Activated CD8-positive, alpha-beta memory T cell treated with anti-CD3 and anti-CD28 coated beads for 1 hour (primary cell): ENCODE measurements at places on chromosomes 5 and 9.

DNA sequence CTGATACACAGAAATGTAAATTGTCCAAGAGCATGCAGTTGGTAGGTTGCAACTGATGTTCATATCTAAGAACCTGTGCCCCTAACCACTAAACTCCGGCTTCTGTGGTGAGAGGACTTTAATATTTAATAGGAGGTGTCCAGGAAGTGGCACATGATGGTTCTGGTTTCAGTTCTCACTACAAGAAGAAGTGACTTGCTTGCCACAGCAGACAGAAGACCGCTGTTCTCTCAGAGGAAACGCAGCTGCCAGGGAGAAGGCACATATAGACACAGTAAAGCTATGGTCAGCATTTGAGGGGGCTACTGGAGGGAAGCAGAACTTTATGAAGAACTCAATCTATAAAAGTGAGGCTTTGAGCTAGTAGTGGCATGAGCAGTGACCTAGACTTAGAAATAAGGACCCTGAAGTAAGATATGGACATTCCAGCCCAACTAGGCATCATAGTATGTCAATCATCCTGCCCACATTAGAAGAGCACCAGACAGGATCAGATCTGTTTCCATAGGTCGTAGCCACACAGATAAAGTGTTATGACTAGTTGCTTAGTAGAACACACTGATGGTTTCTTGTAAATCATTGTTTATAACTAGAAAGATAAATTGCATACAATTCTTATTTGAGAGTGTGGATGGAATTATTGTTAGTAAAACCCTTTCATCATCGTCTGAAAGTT lies 36.4 kb upstream of the DAB2 start:
- DNase-seq: no peak

- no peak for DNase-seq
Measured at GRCh38 chr9:84340535-84340934, at the start of gene SLC28A3. Gene SLC28A3, minus strand, starts transcription at chr9:84340758. Its CDS starts 125 bp downstream, at chr9:84340633.

DNA sequence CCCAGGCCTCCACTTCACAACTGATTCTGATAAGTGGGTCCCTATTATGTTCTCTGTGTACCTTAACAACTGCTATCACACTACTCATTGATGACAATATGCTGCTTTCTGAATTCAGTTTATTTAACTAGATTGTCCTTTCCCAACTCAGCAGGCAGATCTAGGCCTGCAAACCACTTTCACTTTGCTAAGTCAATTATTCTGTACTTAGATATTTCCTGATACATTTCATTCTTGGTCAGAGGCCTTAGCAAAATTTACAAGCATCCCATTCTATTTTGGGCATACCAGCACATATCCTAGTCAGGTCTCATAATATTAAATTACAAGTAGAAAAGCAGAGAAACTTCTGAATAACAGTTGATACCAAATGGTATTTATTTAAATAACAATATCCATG lies 235.7 kb upstream of the HAPLN1 start:
- DNase-seq: no peak

- no peak for DNase-seq
Measured at GRCh38 chr9:14756291-14756690, 33.8 kb upstream of the CER1 start.

DNA sequence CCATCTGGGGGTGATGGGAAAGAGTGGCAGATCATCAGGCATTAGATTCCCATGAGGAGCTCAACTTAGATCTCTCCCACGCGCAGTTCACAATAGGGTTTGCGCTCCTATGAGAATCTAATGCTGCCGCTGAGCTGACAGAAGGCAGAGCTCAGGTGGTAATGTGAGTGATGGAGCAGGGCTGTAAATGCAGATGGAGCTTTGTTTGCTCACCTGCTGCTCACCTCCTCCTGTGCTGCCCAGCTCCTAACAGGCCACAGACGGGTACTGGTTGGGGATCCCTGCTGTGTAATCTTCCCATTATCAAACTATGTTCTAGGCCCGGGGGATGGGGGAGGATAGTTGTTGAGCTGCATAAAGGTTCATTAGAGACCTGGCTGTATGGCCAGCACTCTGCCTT lies 58.4 kb downstream of the UGCG start:
- DNase-seq: no peak

DNA sequence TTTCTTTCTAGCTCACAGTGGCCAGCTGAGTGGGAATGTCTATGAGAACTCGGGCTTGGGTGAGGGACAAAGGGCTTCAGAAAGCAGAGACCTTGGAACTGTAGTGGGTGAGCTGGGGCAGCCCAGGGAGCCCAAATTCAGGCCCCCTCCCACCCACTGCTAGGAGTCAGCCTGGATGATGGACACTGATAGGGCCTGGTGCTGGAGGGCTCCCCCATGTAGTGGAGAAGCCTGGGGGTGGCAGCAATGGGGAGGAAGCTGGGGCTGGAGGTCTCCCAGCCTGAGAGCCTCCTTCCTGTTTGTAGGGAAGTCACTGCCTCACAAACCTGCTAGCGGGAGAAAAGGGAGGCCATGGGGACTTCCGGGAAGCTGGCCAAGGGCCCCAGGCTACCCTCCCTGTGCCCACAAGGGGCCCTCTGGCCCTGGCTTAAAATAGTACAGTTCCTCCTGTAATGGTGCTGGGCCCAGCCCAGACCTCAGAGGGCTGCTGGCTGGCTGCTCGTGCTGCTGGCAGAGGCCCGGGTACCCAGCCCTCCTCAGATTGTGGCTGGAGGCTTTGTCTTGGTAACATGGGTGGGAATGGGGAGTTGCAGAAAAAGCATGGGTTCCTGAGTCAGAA lies 6.3 kb upstream of the NR5A1 start:
- no peak for DNase-seq

- no peak for DNase-seq
Measured at GRCh38 chr5:1180841-1181271, 20.5 kb upstream of the SLC6A19 start.

DNA sequence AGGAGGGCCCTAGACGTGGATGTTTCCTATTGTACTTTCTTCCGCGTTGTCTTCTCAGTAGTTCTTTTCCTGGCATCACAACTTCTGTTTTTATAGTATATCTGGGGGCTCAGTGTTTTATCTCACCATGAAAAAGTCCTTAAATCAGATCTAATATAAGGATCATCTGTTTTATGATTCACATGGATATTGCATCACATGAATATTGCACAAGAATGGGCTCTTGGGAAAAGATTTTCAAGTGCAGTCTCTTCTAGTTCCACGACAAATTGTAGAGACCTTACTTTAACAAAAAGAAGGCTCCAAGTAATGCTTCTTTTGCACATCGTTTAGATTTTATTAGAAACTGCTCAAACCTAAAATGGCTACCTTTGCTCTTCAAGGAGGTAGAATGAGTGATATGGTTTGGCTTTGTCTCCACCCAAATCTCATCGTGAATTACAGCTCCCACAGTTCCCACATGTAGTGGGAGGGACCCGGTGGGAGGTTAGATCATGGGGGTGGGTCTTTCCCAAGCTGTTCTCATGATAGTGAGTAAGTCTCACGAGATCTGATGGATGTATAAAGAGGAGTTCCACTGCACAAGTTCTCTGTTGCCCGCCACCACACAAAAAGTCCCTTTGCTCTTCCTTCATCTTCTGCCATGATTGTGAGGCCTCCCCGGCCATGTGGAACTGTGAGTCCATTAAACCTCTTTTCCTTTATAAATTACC lies 53.7 kb upstream of the FAM120A start:
- DNase-seq: no peak

GRCh38 chr9:3662671-3663070 lies 136.9 kb upstream of the RFX3 start:
- DNase-seq: no peak

DNA sequence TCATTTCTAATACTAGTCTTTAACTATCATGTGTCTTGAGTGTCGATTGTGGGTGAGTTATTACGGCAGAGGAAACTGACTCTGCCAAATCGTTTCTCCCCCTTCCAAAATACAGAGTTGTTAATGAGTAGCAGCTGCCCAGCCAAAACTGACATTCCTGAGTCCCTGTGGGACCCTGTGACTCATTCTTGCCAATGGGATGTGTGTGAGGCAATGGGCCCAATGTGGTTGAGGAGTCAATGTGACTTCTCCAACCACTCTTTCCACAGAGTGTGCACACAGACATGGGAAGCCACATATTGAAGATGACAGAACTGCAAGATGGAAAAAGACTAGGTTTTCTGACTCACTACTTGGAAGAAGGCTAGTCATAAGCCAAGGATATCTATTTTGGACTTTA lies 434.7 kb downstream of the DTWD2 start:
- DNase-seq: no peak

DNA sequence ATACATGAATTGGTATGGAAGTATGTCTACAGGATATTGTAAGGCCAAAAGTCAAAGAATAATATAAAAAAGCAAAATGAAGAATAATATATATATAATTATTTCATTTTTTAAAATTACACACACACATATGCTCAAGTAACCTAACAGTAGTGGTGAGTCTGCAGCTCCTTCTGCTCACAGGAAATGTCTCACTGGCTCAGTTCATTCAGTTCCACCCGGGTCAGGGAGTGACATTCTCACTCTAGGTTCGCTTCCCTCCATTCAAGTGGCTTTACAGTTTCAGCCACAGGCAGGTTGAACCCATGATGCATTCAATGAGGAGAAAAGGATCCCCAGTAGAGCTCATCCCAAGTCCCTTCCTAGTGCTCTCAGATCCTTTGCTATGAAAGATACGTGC lies 90.8 kb downstream of the SUSD1 start:
- DNase-seq: no peak

- no peak for DNase-seq
Measured at GRCh38 chr5:72378639-72379289, 58.6 kb downstream of the PTCD2 start.

- DNase-seq: no peak
Measured at GRCh38 chr9:86454701-86455615, 100.7 kb upstream of the TUT7 start.
